ENCODE measurements at places on chromosomes 3 and 15.

DNA sequence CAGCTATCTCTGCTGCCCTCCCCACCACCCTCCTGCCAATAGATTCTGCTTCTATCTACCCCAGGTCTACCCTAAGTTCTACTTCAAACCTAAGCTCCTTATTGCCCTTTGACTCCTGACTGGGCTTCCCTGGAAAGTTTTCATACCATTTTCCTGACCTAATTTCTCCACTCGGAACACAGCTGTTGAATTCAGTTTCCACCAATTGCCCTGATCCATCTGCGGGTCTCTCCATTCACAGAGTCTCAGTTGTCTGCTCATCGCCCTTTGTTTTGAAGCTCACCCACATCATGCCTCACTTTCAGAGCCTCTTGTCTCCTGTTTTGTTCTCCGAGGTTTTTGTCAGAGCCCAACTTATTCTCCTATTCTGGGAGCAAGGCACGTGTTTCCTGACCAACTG is 56.8 kb upstream of the ABI3BP start:
- no peak for DNase-seq

- DNase-seq, result no peak
These were observed 8.4 kb upstream of the FSTL1 start for GRCh38 chr3:120459196-120459595.

DNA sequence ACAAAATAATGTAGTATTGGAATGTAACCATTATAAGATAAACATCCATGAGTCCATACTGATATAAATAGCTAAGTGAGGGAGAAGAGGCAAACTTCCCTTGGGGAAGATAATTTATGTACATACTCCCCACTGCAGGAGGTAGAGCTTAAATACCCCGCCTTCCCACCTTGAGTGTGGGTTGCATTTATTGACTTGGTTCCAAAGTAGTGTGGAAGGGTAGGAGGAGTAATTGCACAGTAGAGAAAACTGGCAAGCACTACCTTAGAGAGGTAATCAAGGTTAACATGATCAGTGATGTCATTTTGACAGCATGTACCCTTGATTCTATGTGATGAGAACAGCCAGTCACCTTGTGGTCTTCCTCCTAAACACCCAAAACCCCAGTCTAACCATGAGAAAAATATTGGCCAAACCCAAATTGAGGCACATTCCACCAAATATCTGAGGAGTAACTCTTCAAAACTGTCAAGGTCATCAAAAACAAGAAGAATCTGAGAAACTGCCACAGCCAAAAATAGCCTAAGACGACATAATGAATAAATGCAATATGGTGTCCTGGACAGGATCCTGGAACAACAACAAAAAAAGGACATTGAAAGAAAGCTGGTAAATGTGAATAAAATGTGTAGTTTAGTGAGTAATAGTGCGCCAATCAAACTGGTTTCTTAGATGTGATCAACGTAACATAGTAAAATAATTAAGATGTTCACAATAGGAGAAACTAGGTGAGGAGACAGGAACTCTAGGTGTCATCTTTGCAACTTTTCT is 774 bp upstream of the CNOT10 start:
- DNase-seq, result no peak

GRCh38 chr3:187264021-187264420 is 27.5 kb downstream of the MASP1 start:
- no peak for DNase-seq

DNA sequence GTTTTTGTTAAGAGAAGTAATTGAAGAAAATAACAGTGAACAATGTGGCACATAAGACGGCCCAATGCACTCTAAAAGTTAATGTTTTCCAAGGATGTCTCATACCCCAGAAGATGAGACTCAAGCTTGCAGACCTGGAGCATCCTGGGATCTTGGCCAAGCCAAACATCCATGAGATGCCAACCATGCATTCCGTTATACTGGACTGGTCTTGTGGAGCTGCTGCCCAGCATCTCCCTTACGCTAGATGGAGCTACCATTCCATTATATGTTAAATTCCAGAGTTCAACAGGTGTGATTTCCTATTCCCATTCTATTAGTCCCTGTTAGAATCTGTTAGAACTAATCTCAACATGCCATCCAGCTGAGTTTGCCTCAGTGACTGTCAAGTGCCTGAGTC is 181.8 kb downstream of the PDCD6IP start:
- DNase-seq, result no peak

- DNase-seq, result no peak
These were observed 364.3 kb upstream of the BCHE start for GRCh38 chr3:166201476-166201875.

DNA sequence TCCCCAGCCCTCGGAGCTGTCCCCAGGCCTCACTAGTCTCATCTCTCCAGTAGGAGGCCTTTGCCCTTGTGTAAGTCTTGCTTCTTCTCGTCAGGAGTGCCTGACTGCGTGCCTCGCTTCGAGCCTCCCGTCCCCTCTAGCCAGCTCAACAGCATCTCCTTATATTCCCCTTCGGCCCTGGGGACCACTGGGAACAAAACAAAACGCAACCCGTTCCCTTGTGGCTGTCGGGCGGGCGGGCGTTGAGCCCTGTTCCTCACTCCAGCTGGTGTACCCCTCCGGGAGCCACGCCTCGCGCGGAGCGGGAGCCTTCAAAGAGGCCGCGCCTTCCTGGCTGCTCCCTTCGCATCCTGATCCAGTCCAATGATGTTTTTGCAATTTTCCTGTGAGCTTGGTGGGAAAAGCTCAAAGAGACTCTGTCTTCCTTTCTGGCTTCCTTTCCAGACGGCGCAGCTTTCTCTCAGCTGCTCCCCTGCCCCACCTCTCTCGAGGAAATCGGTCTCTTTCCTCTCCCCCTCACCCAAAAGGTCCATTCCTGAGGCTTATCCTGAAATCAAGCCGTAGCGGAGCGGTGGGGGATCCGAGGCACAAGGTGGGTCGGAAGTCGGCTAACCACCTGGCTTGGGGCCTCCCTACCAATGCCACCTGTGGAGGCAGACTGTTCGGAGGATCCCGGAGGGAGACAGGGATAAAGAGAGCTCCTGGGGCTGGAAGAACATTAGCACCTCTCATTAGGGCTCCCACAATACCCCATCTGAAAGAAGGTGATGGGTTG is 33.4 kb upstream of the SRP14 start:
- DNase-seq, result no peak

DNA sequence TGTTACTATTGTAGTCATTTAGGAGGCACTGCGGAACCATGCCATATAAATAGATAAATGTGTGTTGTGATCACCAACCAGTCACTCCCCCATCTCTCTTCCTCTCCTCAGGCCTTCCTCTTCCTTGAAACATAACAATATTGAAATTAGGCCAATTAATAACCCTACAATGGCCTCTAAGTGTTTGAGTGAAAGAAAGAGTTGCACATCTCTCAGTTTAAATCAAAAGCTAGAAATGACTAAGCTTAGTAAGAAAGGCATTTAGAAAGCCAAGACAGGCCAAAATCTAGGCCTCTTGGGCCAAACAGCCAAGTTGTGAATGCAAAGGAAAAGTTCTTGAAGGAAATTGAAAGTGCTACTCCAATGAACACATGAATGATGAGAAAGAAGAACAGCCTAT is 8.1 kb upstream of the DNASE1L3 start:
- DNase-seq, result no peak

GRCh38 chr15:48603123-48603500 is 42.4 kb downstream of the FBN1 start:
- no peak for DNase-seq

GRCh38 chr15:62648954-62649353 is 393.6 kb upstream of the TPM1 start:
- no peak for DNase-seq

DNA sequence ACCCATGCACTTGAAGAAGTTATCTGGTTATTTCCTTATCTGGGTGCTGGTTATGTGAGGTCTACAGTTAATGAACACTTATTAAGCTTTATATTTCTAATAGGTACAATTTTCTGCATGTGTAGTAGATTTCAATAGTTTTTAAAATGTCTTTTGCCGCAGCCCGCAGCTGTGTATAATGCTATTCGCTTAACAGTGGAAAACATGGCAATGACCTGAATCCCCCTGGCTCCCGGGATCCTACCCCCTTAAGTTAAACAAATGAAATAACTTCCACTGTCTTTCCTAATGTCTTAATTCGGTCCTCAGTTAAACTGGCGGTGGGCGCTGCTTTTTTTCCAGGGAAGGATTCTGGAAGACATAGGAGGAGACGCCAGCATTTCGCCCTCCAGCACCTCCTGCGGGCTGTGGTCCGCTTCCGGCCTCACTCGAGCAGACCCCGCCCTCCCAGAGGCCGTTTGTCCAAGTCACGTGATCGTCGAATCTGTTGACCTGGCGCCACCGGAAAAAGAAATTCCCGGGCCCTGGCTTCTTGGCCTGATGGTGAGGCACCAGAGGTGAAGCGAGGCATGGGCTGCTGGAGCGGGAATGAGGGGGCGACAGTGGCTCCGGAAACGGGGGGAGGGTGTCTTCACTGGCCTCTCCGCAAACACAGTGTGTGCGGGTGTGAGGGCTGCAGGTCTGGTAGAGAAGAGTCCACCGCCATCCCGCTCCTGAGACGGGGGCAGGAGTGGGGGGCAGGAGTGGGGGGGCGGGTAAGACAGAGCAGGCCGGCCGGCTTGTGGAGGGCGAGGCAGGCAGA is 45.6 kb upstream of the CSPG4 start:
- DNase-seq, result peak; percentile 34

DNA sequence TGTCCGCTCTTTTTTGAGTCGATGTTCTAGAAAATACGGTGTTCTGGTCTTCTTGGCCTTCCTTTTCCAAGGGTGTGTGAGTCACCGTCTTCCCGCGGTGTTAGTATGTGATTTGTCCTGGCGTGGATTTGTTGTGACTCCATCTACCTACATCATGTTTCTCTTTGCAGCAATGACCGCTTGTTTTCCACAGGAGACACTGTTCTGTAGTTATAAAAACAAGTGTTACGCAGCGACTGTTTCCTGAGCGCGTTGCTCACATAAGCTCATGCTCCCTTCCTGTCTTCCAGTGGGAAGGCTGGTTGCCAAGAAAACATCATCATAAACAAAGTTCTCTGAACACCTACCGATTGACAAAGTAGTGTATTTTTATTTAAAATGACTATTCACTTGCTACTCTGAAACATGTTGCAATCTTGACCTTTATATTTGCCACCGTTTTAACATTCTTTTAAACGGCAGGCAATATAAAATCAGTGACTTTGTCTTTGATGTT is 19.0 kb downstream of the USP13 start:
- DNase-seq, result no peak

- no peak for DNase-seq
These were observed 22.1 kb upstream of the MGLL start for GRCh38 chr3:127844326-127844942.

GRCh38 chr15:63210151-63211091 is 21.0 kb downstream of the RAB8B start:
- no peak for DNase-seq

DNA sequence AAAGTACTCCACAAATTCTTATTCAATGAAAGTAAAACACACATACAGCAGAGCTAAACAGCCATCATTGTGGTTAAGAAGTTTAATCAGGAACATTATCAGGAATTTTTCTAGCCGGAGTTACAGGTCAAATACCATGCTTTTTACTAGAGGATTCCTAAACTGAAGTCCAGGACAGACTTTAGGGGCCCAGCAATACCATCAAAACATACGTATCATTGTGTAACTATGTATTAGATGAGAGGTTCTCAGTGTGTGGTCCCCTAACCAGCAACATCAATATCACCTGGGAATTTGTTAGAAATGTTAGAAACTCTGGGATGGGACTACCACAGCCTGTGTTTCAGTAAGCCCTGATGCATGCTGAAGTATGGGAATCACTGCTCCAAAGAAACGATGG is 404.2 kb upstream of the IL12A start:
- no peak for DNase-seq

DNA sequence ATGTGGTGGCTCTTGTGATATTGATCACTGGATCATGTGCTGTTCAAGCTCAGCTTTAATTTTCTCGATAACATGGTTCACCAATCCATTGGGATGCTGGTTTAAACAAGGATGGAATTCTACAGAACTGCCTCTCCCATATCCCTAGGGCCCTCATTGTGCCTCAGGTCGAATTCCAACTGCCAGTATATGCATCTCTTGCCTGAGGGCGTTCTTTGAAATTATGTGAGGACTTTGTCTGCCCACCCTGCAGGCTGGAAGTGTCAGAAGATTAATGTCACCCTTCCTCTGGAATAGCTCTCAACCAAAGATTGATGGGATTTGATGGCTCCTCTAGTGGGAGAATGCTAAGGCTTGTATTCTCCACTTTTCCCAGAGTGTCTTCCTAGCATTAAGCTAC is 175.6 kb upstream of the GALNT15 start:
- no peak for DNase-seq

- DNase-seq, result no peak
These were observed 40.6 kb upstream of the NMNAT3 start for GRCh38 chr3:139718415-139718814.

DNA sequence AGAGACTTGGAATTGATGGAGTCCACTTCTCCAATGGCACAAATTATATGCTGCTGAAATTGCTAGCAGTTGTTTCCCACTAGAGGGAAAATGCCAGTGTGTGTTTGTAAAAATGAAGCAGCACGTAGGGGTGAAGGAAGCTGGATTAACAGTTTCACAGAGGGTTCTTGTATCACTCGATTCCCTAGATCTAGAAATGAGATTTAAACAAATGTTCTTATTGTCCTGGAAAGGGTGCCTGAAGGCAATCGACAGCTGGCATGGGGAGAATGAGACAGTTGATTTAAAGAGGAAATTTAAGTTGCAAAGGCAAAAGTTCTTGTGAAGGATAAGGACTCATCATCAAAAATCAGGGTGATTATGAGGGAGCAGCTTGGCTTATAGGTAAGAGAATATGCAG is 234.8 kb upstream of the ARPP21 start:
- DNase-seq, result no peak

- no peak for DNase-seq
These were observed 1473.9 kb upstream of the GBE1 start for GRCh38 chr3:83235180-83235814.

DNA sequence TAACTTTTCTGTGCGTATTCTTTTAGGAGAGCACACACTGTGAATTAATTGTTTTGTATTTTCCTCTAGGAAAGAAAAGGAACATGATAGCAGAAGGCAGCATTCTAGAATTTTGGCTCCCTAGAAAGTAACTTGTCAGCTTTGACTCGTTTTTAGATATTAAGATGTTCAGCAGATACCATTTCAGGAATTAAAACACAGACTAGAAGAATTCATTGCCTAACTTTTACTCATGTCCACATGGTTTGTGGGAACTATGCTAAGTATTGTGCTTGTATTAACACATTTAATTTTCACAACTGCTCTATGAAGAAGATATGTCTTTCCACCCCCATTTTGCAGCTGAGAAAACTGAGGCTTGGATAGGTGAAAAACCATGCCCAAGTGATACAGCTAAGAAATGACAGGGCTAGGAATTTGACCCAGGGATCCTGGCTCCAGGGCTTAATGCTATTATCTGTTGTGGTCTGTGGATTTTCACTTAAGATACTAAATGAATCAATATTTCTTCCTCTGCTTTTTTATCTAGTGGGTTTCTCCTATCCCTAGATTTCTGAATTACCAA is 128.8 kb downstream of the MITF start:
- no peak for DNase-seq

- DNase-seq, result no peak
These were observed 40.5 kb downstream of the HCN4 start for GRCh38 chr15:73328149-73328820.

GRCh38 chr3:179995406-179995805 is 41.3 kb downstream of the PEX5L start:
- no peak for DNase-seq

Measured in stimulated activated CD8-positive, alpha-beta memory T cell treated with anti-CD3 and anti-CD28 coated beads, Interleukin-4, amount 100 ng/mL, for 24 hours (primary cell).